ENCODE measurements at places on chromosomes 2 and 18.

GRCh38 chr2:68234405-68234804 is 17.9 kb downstream of the PPP3R1 start:
- DNase-seq = no peak

DNA sequence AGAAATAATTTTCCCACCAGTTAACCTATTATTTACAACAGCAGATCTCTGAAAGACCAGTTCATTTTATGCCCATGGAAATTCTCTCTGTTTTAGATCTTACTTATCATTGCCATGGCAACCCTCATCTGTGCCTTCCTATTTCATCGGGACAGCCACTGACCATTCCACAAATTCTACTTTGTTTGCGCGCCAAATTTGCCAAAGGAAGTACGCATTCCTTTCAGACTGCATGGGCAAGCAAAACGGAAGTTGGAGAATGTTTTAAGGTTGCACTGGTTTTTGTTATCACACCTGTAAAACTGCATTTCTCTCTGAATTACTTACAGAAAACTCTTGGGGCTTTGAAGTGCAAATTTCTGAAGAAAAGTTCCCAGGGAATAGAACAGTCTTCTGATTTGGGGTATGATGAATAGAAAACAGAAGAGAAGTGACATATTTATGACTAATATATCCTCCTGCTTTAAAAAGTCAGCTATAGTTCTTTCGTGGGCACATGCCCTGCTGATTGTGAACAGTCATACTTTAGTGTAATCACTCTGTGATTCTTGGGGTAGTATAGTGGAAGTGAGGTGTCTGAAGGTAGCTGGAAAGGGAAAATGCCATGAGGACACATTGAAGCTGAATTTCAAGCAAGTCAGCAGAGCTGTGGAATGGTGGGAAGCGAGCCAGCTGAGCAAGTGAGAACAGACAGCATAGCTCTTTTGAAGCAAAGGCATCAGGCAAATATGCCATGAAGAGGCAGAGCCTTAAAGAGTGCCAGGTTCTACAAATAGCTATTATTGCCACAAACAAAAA is 20.9 kb downstream of the NETO1 start:
- DNase-seq = no peak

DNA sequence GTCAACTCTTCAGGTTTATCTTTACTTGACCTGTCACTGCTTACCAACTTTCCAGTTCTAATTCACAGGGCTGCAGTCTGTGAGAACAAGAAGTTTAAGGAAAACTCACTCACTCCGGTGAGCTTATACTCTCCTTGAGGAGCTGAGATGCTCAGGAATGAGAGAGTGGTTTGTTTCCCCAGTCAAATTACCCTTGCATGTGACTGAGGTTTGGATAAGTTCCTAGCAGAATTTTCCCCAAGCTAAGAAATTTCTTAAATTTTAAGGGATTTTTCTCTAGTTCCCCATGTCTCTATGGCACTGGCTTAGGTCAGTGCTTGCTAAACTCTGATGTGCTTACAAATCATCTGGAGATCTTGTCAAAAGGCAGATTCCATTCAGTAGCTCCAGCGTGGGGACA is 12.8 kb upstream of the CCDC85A start:
- no peak for DNase-seq

- DNase-seq = no peak
Measured at GRCh38 chr18:46622999-46623398, 34.0 kb downstream of the LOXHD1 start.

DNA sequence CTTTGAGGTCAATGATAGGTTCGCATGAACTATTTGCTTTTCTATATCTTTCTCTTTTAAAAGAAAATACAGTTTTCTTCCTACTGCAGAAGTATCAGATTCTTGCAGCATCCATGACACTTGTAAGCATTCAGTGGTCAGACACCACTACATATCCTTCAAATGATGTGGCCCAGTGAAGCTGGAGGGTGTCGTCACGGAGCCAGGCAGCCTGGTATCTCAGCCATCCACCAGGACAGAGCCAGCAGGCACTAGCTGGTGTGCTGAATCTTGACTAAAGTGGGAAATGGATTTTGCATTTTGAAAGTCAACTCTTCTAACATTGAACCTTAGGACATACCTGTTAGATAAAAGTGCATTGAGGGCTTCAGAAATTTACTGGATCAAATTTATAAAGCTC is 5.4 kb downstream of the KLHL14 start:
- no peak for DNase-seq

DNA sequence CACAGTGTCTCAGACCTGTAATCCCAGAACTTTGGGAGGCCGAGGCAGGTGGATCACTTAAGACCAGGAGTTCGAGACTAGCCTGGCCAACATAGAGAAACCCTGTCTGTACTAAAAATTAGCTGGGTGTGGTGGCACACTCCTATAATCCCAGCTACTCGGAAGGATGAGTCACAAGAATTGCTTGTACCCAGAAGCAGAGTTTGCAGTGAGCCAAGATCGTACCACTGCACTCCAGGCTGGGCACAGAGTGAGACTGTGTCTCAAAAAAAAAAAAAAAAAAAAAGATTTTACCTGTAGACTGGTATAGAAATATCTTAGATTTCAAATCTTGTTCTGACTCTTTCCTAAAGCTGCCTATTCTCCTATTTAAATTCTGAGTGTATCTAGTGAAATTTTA is 7.2 kb upstream of the KLHL29 start:
- no peak for DNase-seq

DNA sequence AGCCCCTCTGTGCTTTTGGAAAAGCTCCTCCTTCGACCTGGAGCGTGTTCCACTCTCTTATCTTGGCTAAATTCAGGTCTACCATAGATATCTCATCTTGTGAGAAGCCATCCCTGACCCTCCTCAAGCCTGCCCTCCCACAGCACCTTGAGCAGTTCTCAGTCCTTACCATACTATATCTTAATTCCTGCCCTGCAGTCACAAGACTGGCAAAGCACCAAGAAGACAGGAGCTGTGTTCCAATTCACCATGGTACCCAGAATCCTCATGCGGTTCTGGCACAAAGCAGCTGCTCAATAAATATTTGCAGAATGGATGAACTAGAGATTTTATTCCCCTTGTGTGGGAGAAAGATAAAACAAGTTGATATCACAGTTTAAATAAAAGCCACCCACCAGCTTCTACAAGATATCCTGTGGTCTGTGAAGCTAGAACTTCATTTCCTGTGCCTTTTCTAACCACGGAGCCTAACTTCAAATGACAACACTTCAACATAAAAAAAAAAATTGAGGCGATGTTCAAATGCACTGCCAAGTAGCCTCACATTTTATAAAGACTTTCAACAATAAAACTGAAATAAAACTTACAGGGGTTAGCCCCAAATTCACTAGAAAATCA is 19.5 kb downstream of the MARCHF4 start:
- DNase-seq = no peak

DNA sequence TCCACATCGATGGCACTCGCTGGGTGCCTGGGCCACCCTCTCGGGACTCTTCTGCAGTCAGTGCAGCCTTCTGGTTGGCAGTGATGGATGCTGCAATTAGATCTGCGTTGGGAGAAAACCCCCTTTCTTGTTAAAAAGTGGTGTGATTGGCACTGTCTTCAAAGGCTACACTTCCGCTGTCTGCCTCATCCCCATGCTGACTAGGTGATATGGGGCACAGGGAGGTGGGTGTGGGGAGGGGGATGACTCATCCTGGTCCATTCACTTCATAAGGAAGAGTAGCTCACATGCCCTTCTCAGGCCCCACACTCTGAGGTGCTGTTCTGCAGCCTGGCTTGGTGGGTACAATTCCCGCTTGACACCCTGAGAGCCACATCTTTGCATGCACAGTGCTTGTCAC is 77.4 kb downstream of the THNSL2 start:
- DNase-seq = no peak

DNA sequence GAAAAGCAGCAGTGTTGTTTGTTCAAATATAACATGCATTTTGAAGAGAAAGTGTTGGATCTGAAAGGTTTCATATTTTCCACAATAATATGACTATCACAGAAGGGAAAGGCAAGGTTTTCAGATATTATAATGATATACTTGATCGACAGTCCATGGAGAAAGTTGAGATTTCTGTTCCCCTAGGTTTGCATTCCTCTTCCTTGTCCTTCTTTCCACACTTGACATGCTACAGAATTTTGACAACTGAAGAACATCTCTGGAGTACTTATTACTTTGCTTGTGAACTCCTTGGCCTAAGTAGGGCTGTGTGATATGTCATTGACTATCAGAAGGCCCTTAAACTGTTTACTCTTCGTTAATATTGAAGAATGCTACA is 46.5 kb downstream of the TMEFF2 start:
- DNase-seq = no peak

GRCh38 chr2:176175709-176176607 is 12.5 kb upstream of the HOXD1 start:
- no peak for DNase-seq

GRCh38 chr18:47635416-47635815 is 295.0 kb downstream of the SMAD2 start:
- DNase-seq = no peak

- DNase-seq = no peak
Measured at GRCh38 chr2:24349097-24349496, 11.2 kb downstream of the ITSN2 start.

- no peak for DNase-seq
Measured at GRCh38 chr2:212540341-212540740, 1.7 kb upstream of the ERBB4 start.

GRCh38 chr18:79510731-79511241 is 115.1 kb downstream of the NFATC1 start:
- no peak for DNase-seq

DNA sequence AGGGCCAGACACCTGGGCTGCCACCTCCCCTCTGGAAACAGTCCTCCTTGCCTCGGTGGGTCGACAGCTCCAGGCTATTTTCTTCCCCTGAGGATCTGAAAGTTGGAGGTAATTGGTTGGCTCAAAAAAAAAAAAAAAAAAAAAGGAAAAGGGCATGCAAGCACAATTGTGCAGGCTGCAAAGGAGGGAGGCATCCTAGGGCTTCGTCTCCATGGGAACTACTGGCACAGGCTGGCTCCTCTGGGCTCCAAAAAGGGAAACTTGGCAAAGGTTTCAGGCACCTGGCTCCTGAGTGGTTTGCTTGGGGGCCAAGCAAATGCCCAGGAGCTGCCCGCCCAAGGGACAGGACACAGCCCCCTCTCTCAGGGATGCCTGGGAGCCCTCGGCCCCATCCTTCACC is 1.1 kb upstream of the KCNIP3 start:
- DNase-seq = no peak

GRCh38 chr2:163266772-163267171 is 428.2 kb upstream of the KCNH7 start:
- DNase-seq = no peak

DNA sequence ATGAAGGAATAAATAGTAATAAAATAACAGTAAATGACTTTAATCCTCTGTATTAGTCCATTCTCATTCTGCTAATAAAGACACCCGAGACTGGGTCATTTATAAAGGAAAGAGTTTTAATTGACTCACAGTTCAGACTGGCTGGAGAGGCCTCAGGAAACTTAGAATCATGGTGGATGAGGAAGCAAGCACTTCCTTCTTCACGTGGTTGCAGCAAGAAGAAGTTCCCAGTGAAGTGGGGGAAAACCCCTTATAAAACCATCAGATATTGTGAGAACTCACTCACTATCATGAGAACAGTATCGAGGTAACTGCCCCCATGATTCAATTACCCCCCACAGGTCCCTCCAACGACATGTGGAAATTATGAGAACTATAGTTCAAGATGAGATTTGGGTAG is 727.9 kb upstream of the LINC00305 start:
- no peak for DNase-seq

GRCh38 chr18:74219056-74219455 is 70.7 kb downstream of the TIMM21 start:
- DNase-seq = no peak

- DNase-seq = no peak
Measured at GRCh38 chr2:109398366-109399015, 215.3 kb downstream of the SEPTIN10 start.
